Stimulated activated CD8-positive, alpha-beta memory T cell treated with anti-CD3 and anti-CD28 coated beads, Interleukin-4, amount 100 ng/mL, for 1 hour (primary cell): ENCODE measurements at places on chromosomes 4 and X.

DNA sequence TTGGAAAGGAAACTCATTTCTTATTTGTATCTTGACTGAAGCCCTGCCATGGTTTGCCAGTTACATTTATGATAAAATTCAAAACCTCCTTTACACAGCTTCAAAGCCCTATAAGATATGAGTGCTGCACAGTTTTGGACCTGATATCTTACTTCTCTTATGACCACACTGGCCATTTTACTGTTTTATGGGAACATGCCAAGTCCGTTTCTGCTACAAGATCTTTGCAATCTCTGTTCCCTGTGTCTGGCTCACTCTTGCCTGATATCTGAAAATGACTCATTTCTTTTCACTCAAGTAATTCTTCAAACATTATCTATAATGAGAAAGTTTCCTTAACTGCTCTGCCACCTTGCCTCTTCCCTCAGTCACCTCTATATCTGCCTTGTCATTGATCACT, 247.3 kb downstream of the SPOCK3 start:
- DNase-seq: no peak

- no peak for DNase-seq
These were observed 58.3 kb downstream of the ZFX start for GRCh38 chrX:24207826-24208225.

DNA sequence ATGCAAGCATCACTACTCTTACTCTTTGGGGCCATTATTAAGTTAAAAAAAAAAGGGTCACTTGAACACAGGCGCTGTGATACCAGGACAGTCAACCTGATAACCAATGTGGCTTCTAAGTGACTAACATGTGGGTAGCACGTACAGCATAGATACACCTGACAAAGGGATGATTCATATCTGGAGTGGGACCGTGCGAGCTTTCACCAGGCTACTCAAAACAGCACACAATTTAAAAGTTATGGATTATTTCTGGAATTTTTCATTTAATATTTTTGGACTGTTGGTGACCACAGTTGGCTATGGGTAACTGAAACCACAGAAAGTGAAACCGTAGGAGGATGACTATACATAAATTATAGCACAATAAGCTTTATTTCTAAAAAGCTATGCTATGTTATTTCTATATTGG, 113.8 kb upstream of the STIM2 start:
- no peak for DNase-seq

GRCh38 chr4:171031338-171031737, 781.9 kb upstream of the GALNTL6 start:
- DNase-seq: no peak

- DNase-seq: no peak
These were observed 175.8 kb upstream of the MTMR8 start for GRCh38 chrX:64571011-64571410.

GRCh38 chr4:13821522-13821921, 194.0 kb upstream of the BOD1L1 start:
- no peak for DNase-seq

- DNase-seq: no peak
These were observed 135.2 kb upstream of the EDNRA start for GRCh38 chr4:147345662-147346061.

DNA sequence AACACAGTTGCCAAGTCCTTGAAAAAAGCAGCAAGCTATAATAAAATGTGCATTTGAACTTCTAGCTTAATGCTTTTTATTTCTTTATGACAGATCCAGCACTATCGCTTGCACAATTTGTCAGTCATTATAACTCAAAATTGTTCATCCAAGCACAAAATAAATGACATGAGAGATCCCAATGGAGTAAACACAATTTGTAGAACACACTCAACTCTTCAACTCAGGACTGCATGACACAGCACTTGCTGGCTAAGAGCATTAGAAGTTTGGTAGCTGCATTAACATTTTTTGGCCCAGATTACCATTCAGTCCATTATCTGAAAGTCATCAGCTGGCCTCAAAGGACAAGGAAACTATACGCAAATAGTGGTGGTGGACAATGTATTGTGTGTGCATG, 530.1 kb downstream of the INPP4B start:
- DNase-seq: no peak

DNA sequence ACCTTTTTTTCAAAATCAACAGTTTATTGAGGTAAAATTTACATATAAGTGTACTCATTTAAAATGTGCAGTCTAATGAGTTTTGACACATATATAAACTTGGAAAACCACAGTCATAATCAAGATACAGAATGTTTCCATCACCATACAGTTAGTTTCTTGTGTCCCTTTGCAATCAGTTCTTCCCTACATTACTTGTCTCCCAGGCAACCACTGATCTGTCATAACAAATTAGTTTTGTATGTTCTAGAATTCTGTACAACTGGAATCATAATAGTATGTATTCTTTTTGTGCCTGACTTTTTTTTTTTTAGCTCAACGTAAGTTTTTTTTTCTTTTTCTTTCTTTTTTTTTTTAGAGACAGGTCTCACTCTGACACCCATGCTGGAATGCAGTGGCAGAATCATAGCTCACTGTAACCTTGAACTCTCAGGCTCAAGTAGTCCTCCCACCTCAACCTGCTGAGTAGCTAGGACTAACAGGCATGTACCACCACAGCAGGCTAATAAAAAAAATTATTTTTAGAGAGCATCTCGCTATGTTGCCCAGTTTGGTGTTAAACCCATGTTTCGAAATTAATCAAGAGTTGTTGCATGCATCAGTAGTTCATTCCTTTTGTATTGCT, 26.9 kb downstream of the ARFIP1 start:
- no peak for DNase-seq

DNA sequence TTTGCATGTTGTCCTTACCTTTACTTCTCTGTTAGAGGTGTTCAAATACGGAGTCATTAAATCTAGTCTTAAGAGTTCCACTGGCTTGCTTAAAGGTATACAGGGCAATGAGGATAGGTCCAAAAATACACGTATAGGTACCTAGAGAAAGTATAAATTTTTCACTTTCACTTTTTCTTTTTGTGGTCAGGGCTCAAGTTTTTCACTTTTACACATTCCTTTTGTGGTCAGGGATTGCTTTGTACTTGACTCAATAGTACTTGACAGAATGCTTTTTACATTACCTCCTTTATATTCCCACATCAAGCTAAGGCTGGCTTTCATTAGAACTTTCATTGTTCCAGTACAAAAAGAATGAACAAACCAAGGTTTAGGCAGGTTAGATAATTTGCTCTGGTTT, 21.7 kb downstream of the TMEM184C start:
- DNase-seq: no peak

GRCh38 chr4:142535009-142535408, 311.1 kb downstream of the INPP4B start:
- no peak for DNase-seq

DNA sequence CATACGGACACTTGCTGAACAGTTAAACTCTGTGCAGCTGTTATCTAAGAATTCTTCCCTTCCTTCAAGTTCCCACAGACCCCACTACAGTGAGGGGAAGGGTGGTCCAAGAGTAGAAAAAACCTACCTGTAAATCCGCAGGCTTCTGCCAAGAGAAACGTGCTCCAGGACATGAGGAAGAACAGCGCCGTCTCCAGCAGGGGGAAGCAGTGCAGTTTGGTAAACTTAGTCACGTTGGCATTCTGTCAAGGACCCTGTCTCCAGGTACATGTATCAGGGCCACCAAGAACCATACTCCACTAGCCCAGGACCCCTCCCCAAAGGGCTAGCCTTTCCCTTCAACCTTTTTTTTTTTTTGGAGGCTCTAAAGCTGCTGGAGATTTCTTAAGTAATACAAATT, 79.9 kb downstream of the CHST7 start:
- DNase-seq: no peak

DNA sequence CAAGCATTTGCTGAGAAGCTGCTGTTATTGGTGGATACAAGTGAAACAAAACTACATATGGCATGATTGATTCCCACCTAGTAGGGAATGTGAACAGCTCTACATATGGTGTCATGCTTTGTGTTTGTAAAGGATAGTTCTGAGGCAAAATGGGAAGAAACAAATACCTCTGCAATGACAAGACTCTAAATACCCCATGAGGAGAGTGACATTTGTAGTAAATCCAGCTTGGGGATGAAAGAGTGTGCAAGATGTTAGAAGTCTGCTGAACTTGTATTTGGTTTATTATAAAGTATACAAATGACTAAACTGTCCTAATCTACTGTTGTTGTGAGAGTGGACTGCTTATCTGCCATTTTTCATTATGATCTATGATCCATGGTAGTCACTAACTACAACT, 120.8 kb upstream of the HS3ST1 start:
- no peak for DNase-seq

DNA sequence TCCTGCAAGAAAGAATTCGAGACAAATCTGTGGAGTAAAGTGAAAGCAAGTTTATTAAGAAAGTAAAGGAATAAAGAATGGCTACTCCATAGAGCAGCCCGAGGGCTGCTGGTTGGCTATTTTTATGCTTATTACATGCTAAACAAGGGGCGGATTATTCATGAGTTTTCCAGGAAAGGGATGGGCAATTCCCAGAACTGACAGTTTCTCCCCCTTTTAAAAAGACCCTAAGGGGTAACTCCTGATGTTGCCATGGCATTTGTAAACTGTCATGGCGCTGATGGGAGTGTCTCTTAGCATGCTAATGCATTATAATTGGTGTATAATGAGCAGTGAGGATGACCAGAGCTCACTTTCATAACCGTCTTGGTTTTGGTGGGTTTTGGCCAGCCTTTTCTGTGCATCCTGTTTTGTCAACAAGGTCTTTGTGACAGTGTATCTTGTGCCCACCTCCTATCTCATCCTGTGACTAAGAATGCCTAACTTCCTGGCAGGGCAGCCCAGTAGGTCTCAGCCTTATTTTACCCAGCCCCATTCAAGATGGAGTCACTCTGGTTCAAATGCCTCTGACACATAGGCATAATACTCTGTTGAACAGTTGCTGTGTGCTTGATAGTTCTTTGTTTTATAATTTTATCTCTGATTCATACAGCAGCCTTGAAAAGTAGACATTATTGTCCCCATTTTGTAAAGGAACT, 25.8 kb downstream of the GAB1 start:
- no peak for DNase-seq

DNA sequence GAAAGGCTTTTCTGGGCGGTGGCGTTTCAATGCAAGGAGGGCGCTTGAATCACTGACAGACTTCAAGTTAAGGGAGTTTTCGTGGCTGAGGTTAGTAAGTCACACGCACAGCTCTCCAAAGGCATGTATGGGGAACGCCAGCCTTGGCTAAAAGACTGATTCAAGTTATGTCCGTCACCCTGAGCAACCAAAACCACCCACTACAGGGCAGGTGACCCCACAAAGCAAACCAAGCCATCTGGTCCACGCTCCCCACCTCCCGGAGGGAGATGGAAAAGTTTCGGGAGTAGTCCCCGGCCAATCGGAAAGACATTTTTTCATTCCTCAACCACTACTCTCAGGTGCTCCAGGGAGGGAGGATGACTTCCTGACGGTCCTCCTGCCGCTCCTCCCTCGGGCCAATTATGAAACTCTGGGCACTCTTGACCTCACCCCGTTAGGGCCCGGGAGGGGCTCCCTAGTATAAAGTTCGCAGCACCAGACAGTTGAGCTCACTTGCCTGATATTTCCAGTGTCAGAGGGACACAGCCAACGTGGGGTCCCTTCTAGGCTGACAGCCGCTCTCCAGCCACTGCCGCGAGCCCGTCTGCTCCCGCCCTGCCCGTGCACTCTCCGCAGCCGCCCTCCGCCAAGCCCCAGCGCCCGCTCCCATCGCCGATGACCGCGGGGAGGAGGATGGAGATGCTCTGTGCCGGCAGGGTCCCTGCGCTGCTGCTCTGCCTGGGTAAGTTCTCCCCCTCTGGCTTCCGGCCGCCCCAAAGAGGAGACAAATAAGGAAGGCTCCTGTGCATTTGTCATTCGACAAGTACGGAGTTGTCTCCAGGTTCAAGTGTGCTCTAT, at the start of gene EREG:
TSS of gene EREG (plus strand) at position 494 of the 840 bp plus-strand sequence. CDS start at position 658, 164 bp downstream.
- no peak for DNase-seq

GRCh38 chrX:35726176-35726575, 72.0 kb upstream of the MAGEB16 start:
- no peak for DNase-seq

DNA sequence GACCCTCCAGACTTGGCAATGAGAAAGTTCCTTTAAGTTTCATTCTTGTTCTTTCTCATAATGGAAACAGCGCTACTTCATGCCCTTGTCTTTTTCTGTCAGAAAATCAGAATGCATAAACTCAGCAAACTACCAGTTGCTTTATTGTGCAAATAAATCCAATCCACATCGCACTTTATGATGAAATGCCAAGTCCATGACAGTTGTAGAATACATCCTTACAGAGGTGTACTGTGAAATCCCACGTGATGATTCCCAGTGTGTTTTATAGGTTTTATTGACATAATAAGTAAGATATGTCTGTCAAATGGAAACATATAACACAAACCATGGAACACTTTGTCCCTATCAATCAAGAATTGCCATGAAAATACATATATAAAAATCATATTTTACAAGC, 295.0 kb downstream of the PCDH7 start:
- no peak for DNase-seq

DNA sequence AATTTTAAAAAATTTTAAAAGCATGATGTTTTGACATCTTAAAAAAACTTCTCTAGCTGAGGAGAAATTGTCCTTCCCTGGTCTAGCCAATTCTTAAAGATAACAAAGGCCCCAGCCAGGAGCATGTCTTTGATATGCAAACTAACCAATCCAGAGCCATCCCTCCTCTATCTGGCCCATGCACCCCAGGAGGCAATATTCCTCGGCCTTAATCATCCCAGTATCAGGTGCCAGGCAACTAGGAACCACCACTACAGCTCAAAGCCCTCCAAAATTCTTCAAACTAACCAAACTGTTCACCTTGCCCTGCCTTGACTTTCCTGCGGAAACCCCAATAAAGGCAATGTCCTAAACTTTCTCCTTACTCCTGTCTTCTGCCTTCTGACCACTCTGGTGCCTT, 97.8 kb upstream of the USP9X start:
- no peak for DNase-seq

GRCh38 chrX:107571296-107571998, 56.9 kb upstream of the PRPS1 start:
- no peak for DNase-seq

GRCh38 chrX:40688929-40689328, 41.6 kb upstream of the CXorf38 start:
- DNase-seq: no peak

- no peak for DNase-seq
These were observed 58.1 kb downstream of the SLC10A6 start for GRCh38 chr4:86791126-86791525.

- no peak for DNase-seq
These were observed 15.1 kb upstream of the TNIP2 start for GRCh38 chr4:2771264-2771663.

DNA sequence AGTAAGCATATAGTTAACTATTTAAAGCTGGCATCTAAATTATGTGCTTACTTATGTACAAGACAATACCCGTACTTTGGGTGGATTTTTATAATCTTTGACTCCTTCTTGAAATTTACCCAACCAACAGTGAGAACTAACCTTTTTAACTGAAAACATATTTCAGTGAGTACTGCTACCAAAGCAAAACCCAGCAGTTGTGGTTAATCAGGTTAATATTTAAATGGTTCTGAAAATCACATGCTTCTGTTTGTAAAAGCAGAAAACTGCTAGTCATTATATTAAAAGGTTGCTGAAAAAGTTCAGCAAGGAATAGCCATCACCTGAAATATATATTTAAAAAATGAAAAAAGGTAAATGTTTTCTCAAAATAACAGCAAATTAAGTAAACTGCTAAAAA, 20.0 kb downstream of the UBE2D3 start:
- DNase-seq: no peak

GRCh38 chr4:14984448-14984847, 17.8 kb upstream of the CPEB2 start:
- DNase-seq: no peak
